ENCODE measurements at places on chromosomes 1 and 21.

- peak; percentile 26 for DNase-seq
Measured at GRCh38 chr21:45994759-45995685, 13.5 kb downstream of the COL6A1 start.

DNA sequence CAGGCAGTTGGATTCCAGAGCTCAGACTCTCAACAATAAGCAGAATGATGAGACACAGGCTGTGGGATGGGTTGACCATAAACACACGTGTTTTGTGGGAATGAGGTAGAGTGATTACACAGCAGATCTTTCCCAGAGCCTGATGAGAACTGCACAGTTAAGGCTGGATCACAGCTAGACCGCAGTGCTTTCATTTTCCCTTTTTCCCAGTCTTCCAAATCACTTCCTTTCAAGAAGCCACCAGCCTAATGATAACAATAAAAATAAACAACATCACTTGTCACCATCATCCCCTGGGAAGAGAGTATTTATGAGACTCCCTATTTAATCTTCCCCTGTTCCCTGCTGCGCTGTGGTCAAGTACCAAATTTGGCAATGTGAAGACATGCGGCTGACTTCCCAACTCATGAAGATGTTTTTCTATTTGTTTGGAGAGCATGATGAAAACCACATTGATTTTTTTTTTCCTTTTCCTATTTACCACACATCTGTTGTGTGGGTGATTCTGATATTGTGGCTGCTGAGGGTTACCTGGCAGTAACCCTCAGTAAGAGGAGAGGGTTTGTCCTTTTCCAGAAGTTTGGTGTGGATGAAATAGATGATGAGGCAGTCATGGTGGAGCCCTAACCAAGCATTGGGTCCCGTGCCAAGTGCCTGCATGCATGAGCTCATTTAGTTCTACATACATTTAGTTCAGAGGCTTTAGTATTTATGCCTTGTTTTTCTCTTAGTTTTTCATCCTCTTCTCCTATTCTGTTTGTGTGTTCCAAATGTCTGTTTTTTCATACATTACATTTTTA is 248.9 kb upstream of the HOOK1 start:
- no peak for DNase-seq

DNA sequence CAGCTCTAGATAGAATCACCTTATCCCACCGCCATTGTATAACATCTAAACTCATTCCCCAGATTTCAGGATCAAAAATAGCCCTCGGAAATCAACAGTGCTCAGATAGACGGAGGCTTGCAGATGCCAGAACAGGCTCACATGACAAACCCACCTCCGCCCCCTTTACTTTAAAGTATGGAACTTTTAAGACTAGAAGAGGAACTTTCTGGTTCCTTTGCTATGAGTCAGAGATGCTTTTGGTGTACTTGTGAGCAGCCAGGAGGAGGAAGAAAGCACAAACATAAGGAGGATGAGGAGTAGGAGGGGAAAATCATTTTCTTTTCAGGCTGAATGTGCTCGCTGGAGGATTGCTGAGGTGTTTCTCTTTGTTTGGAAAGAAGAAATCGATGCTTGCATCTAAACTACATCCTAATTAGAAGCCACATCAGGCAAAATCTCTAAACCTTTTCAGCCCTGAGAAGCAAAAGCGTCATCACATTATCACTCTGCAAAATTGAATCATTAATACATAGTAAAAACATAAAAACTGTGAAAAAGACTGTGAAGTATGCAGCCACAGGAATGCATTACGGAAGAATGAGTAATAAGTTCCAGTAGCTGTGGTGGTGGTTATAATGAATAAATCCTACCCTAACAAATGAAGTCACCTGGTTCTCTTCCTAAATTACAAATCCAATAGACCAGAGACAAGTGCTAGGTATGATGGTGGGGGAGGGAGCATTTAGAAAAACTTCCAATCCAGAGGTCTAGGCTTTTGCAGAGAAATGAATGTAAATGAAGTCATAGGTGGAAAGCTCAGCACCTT is 251.3 kb downstream of the KCNH1 start:
- no peak for DNase-seq

DNA sequence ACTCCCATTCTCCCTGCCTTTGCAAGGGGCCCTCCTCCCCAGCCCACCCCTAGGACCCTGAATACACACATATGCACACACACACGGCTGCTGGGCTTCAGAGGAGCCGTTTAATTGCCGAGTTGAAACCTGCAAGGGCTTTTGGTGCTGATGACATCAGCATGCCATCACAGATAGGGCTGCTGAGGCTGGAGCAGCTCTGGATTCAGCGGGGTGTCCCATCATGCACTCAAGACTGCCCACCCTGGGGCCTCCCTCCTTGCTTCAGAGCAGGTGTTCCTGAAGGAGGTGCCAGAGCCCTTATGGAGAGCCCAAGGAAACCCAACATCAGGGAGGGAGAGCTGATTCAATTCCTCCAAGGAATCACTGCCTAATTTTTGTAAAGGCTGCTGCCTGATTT is 5.7 kb downstream of the SYT2 start:
- DNase-seq: no peak

GRCh38 chr1:47262787-47263413 is 30.9 kb upstream of the TAL1 start:
- peak; percentile 65 for DNase-seq

GRCh38 chr1:97502360-97502759 is 418.5 kb downstream of the DPYD start:
- DNase-seq: no peak

GRCh38 chr1:34978921-34979320 is 6.2 kb downstream of the TMEM35B start:
- DNase-seq: no peak

DNA sequence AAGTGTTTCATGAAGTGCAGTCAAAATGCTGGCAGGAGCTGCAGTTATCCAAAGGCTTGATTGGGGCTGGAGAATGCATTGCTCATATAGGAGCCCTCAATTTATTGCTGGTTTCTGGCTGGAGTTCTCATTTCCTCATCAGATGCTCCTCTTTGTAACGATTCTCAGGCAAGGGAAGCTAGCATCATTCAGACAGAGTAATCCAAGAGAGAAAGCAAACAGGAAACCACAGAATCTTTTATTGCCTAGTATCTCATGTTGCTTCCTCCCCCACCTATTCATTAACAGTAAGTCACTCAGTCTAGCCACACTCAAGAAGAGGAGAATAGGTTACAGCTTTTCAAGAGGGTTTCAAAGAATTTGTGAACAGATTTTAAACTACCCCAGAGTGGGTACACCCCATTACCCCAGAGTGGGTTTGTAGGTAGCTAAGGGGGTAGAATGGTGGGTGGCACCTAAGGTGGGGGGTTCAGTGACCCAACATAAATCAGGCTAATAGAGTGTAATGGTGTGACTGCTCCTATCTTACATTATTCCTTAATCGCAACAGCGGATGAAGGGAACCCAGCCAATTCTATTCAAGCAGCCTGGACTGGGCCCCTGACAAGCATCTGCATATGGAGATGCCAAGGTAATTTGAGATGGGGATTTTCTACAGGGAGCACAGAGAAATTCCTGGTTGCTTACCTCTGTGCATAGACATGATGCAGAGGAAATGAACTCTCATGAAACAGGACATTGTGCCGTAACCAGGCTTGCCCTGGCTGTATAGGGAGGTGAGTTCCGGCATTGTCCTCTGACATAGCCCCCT is 67.1 kb downstream of the KCNJ15 start:
- DNase-seq: peak; percentile 56

- peak; percentile 72 for DNase-seq
Measured at GRCh38 chr1:205343431-205344065, 13.2 kb downstream of the KLHDC8A start.

GRCh38 chr1:228304225-228304624 is 96.4 kb downstream of the OBSCN start:
- DNase-seq: no peak

- no peak for DNase-seq
Measured at GRCh38 chr1:43532716-43533115, 2.0 kb downstream of the PTPRF start.

DNA sequence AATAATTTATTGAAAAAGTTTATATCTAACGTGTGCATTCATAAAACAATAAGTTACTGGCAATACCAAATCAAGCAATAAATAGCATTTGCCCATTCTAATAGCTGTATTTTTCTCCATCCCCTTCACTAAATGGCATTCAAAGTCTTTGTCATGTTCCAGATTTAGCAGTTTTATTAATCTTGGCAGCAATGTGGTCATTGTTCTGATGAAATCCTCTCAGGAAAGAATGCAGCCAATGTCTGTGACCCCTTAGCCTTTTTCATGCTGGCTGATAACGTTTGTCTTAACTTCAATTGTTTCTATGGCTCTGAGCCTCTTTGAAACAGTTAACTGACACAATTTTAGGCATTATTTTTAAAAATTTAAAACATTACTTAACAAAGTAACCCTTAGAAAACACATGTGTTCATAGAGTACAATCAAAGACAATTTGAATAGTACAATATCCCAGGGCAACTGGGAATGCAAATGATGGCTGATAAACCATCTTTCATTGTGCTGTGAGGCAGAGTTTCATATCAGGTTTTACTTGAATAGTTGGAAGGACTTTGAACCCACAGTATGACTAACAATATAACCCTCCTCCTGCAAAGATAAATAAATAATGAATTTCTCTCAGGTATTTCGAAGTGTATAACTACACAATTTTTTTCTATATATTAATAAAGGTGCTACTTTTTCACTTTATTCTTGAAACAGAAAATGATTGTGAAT is 217.5 kb downstream of the LRRIQ3 start:
- no peak for DNase-seq

- peak; percentile 86 for DNase-seq
Measured at GRCh38 chr1:10663678-10664035, 132.8 kb downstream of the CASZ1 start.

GRCh38 chr21:45335761-45336534 is 48.3 kb upstream of the POFUT2 start:
- DNase-seq: no peak

- no peak for DNase-seq
Measured at GRCh38 chr1:115170377-115170776, 81.1 kb upstream of the TSPAN2 start.

DNA sequence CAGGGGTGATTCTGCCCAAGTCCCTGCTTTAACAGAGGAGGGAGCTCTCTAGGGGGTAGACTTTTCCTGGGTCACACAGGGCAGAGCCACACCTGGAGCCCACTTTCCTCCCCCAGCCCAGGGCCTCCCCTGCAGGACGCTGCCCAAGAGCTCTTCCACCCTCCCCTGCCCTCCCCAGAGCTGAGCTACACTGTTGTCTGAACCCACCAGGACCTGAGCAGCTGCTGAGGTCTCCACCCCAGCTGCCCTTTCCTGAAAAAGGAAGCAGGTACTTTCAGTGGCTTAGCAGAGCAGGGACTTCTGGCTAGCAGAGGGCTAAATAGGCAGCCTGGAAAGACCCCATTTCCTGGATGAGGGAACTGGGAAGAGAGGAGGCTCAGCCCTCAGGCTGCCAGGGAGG is 169.3 kb upstream of the ETV3 start:
- no peak for DNase-seq

GRCh38 chr1:54927472-54928240 is 40.7 kb upstream of the DHCR24 start:
- no peak for DNase-seq

GRCh38 chr1:8364528-8365442 is 46.9 kb downstream of the SLC45A1 start:
- no peak for DNase-seq

DNA sequence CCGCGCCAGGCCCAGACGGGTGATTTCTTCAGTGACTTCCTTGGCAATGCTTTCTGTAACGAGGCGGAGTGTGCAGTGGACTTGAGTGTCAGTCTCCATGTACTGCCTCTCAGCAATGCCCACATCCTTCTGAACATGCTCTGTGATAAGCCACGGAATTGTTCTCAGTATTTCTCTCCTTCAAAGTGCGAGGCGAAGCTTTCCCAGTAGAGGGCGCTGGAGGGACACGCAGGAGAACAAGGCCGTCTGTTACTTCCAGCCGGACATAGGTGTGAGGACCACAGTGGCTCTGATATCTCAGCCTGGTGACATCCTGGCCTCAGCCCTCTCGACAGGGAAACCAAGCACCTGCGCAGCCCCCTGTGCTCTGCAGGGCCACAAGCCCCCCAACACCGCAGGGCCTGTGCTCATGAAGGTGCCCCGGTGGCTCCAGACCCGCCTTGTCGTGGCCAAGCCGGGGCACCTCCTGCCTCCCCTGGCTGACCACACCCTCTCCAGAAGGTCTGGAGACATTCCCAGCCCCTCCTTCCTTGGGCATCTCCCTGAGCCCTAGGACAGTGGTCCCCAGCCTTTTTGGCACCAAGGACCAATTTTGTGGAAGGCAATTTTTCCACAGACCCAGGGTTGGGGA is 46.1 kb upstream of the BACE2 start:
- peak; percentile 74 for DNase-seq

GRCh38 chr1:237232501-237232900 is 190.5 kb downstream of the RYR2 start:
- no peak for DNase-seq

- DNase-seq: peak; percentile 88
Measured at GRCh38 chr1:232084584-232085223, 458.1 kb downstream of the DISC1 start.

DNA sequence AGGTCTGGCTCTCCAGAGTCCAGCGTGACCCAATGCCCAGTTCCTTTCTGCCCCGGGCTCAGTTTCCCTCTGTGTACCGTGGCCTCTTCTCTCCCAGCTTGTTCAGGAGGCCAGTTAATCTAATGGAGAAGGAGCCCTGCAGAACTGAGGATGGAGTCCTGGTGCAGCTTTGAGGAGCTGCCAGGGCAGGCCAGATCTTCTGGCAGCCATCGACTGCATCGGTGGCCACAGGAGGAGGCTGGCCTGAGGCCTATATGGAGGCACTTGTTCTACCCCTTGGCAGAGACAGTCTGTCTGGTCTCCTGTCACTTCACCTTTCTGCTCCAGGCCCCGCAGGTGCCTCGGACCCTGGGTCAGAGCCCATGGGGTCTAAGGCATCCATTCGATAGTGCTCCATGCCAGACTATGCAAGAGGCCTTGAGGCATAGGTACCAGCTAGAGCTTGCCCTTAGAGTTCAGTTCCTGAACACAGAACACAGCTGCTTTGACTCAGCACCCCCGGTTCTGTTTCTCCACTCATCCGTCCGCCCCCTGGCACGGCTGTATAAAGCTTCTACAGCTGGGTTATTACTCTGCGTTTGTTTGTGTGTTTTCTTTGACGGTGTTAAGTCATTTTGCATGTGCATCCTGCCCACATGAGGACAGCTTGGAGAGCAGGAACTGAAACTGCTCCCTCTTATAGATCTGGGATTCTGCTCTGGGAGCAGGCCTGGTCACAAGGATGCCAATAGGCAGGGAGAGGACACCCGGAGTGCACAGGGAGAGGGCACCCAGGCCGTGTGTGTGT is 18.5 kb upstream of the LRRN2 start:
- DNase-seq: no peak

- no peak for DNase-seq
Measured at GRCh38 chr21:40235528-40235927, 368.3 kb downstream of the PCP4 start.

- no peak for DNase-seq
Measured at GRCh38 chr1:118977600-118977999, 10.5 kb downstream of the TBX15 start.

GRCh38 chr21:35195232-35195631 is 146.1 kb upstream of the RUNX1 start:
- DNase-seq: no peak

GRCh38 chr1:921011-921837 is 2.5 kb upstream of the SAMD11 start:
- peak; percentile 94 for DNase-seq

GRCh38 chr1:234927312-234927970 is 201.2 kb downstream of the TOMM20 start:
- no peak for DNase-seq
